ENCODE measurements at places on chromosomes 12 and 14.

DNA sequence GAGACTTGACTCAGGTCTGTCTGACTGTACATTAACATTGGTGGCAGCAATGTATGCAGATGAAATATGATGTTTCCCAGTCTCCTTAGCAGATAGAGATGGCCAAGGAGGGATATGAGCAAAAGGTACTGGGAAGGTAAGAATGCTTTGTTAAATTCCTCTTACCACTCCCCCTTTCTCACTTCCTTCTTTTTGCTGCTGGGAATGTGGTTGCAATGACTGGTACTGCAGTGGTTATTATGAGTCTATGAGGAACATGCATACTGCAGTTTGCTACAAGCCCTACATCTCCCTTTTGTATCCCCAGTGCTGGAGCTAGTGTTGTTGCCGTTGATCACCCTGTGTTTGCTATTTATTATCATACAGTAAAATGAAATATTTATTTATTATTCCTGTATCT is 35.9 kb downstream of the ALDH1L2 start:
- no peak for DNase-seq

GRCh38 chr12:26032719-26033241 is 74.3 kb downstream of the RASSF8 start:
- DNase-seq, result no peak

- DNase-seq, result no peak
These were observed 6.0 kb downstream of the TMEM63C start for GRCh38 chr14:77187649-77188012.

DNA sequence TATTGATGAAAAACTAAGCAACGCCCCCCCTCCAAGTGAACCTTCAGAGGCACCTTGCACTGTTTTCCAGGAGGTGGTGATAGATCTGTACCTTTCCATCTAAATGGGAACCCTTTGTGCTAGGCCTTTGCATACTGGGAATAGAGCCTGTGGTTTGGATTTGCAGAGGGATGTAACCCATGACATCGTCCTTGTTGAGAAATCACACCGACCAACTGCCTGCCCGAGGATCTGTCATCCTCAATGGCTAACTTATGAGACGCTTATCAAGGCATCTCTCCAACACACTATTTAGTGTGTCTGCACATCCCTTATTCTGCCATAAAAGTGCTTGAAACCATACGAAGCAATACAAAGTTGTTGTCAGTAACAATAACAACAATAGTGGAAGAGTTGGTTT is 22.9 kb downstream of the NTN4 start:
- no peak for DNase-seq

- no peak for DNase-seq
These were observed 8.4 kb downstream of the KRT8 start for GRCh38 chr12:52896190-52897100.

DNA sequence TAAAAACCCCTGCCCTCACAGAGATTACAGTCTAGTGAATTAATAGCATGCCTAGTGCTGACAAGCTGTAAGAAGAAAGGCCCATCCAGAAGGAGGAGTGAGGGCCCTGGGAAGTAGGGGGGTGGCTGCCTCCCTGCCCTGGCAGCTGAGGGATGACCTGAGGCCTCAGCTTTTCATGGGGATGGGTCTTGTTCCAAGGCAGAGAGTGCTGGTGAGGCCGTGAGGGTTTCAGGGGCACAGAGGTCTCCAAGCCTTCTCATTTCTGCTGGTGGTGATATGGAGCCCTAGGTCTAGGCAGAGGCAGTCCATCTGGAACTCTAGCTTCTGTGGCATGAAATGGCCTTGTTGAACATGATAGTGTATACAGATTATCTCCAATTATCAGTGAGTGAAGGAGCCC is 114.4 kb downstream of the ZFP36L1 start:
- DNase-seq, result no peak

DNA sequence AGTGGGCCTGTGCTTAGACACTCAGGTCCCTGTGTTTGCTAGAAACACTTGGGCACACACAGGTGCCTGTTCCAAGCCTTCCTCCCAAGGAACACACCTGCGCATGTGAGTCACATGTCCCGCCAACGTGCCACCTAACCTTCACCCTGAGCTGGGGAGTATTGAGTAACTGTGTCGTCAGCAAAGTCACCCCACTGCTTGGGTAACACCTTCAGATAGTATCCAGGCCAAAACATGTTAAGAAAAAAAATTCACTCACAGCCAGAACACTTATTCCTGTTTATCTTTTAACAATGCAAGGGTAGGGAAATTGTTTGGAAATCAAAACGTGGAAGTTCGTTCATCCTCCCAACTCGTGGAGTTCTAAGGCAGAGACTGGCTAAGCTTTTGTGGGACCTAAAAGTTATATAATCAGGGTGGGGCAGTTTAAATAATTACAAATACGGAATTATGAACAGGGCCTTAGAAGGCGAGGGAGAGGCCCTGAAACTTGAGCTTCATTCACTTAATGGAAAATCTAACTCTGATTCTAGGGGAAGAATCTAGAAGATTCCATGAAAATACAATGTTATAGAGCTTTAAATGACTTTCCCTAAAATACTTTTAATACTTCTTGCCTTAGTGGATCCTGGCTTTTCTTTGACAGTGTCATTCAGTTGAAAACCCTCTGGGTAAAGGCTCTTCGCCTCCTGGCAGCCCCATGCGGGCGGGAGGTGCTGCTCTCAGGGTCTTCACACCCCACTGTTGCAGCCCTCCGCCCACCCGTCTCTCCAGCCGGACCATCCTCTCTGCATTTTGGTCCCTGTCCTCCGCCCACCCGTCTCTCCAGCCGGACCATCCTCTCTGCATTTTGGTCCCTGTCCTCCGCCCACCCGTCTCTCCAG is 30.3 kb upstream of the ADIPOR2 start:
- DNase-seq, result peak; percentile 24

- DNase-seq, result no peak
These were observed 53.0 kb upstream of the CORO1C start for GRCh38 chr12:108784270-108784669.

DNA sequence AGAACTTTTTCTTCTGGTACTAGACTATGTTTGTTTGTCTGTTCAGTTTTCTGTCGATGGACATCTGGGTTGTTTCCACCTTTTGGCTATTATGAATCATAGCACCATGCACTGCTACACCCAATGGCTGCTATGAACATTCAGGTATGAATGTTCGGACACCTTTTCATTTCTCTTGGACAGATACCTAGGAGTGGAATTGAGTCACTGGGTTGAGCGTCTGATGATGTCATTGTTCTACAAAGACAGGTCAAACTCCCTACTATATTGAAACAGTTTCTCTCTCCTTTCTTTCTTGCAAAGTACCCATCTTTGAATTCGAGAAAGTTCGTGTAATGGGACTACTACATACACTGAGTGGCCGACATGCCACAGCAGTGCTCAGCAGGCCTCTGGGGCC is 44.7 kb downstream of the KCTD10 start:
- DNase-seq, result no peak

- no peak for DNase-seq
These were observed 75.1 kb downstream of the NOC4L start for GRCh38 chr12:132219323-132219722.

DNA sequence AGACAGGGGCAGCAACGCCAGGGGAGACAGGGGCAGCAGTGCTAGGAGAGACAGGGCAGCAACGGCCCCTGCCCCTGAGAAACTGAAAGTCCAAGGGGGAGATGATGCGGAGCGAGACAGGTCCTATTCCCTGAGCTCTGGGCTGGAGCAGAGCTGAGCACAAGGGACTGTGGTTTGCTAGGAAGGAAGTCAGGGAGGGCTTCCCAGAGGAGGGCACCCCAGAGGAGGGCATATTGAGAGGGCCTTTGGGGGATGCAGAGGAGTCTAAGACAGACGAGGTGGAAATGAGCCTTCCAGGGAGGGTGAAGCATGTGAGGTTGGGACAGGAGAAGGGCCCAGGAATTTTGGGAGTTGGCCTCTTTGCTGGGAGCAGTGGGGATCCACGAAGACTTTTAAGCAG is 52.1 kb upstream of the BEGAIN start:
- no peak for DNase-seq

DNA sequence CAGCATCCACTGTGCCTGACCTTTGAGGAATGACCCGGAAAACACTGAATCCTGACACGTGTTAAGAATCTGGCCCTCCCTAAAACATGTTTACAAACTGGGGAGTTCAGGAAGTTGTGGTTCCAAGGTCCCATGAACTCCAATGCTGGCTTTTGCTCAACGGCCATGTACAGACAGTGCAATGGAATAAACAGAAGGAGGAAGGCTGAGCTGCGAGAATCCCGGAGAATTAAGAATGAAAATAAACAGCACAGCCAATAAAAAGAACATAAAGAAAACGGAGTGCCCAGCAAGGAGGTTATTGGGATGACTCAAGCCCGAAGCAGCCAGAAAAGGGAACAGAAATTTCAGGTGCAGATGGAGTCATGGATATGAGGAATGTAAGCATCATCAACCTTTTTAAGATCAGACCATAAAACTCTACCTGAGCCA is 32.3 kb downstream of the BCL11B start:
- no peak for DNase-seq

DNA sequence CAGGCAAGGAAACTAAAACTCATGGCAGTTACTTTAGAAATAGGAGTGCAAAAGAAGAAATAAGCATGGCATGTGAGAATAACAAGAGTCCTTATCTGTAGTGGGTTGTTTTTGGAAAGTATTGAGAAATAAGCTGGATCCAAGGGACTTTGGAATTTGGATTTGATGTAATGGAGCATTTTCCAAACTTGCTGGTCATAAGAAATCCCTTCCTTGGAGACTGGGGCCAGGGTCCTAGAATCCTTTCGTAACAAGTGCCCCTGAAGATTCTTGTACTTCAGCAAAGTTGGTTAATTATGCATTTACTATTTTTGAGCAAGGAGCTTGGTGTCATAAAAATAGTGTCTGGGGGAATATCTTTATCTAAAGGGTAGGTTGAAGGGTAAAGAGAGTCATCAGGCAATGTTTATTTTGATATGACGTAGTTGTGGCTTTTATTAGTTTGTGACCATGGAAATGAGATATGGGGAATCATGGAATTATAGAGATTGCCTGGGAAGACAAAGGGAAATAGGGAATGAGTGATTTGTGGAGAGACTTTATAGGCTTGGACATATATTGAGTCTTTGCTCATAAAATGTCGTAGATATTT is 53.9 kb downstream of the WNK1 start:
- DNase-seq, result no peak

GRCh38 chr14:36113341-36113740 is 63.2 kb downstream of the PTCSC3 start:
- no peak for DNase-seq

- DNase-seq, result no peak
These were observed 19.0 kb downstream of the SCARB1 start for GRCh38 chr12:124844411-124845397.

DNA sequence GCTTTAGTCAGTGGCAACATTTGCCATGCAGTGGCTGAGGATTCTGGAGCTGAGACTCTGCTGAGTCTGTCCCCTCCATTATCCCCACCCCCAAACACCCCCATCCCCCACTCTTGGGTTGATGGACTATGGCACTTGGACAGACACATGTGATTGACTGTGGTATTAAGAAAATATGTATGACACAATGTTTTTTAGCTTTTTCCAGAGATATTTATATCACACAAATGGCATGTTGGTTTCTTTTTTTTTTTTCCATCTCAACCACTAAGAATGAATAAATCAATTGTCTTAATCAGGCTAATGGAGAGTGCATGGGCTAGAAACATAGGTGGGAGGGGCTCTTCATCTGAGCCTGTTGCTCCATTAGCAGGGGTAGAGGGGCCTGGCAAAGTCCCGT is 30.7 kb upstream of the MAP1LC3B2 start:
- no peak for DNase-seq

GRCh38 chr14:35193161-35193560 is 70.8 kb downstream of the PRORP start:
- no peak for DNase-seq

GRCh38 chr12:31406345-31406744 is 80.4 kb upstream of the SINHCAF start:
- no peak for DNase-seq

- DNase-seq, result no peak
These were observed 195.5 kb downstream of the CACNA1C start for GRCh38 chr12:2248087-2248900.

DNA sequence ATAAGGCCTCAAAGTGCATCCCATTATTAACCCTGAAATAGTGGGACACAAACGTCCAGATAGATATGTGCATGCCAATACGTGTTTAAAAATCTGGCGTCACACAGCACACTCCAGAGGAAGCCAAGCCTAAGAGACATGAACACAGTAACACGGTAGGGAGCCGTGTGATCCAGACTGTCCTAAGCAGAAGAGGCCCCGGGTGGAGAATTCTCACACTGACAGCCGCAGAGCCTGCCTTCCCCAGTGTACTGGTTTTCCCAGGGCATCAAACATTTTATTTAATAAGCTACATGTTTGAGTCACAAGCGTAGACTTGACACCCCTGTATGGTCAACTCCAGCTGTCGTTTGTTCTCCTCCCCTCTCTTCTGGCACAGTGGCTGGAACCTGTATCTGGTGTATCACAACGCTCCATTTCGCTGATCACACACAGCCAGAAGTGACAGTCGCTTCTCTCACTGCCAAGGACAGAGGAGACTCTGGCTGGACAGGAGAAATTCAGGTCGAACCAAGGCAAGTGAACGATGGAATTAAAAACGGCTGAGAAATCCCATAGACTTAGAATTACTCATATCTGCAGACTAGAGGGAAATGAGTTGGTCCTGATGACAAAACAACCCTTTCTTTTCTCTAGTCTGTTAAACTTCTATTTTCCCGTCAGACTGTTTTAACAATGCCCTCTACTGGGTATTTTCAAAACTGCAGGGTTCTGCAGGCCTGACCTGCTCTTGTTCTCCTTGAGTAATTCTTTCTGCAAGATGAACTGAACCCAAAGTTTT is 359.9 kb downstream of the RGS6 start:
- no peak for DNase-seq

DNA sequence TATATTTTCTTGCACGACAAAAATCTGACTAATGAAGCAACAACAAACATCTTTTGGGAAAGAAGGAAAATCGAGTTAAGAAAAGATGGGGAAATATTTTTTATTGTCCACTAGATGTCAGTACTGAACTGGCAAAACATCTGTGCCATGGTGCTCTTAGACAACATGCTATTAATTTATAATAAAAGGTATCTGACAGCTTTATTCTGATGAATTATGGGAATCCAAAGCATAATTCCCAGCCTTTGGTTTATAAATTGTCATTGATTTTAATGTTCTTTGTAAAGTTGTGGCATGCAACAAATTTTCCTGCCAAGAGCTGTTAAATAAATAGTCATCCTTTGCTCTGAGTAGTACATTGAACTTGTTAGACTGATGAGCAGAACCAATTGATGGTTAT is 231.2 kb downstream of the ETNK1 start:
- DNase-seq, result no peak

- no peak for DNase-seq
These were observed 2.7 kb upstream of the KLC1 start for GRCh38 chr14:103626146-103626850.

DNA sequence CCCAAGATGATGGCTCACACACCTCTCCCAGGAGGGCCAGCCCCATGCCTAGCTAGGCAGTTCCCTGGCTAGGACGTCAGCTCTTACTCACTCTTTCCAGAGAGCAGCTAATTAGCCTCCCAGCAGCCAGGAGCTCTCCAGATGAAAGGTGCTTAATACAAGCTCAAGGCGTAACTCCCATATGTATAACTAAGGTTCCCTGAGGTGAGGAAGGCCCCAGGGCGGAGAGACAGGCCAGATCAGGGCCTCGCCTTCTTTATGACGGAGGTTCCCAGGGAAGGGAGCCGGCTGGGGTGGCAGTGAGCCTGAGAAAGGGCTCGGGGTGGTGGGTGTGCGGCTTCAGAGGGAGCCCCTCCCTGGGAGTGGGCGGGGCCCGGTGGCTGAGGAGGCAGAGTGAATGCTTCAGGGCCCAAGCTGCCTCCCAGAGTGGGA is 26.4 kb upstream of the ZFP36L1 start:
- no peak for DNase-seq
